ENCODE measurements at places on chromosomes 2 and 18.

DNA sequence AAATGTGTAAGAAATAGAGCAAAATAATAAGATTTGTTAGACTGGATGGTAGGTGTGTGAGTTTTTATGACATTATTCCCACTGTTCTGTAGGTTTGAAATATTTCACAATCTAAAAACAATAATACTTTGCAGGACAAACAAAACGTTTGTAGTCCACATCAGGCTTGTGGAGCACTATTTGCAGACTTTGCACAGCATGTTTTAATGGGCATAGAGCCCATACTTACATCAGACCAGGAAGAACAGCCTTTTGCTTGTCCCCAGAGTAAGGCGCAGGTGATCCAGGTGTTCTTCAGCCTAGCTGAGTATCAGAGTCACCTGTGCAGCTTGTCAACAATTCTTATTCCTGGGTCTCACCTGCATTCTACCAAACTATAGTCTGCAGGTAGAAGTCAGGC is 9.1 kb upstream of the STK39 start:
- DNase-seq: no peak

DNA sequence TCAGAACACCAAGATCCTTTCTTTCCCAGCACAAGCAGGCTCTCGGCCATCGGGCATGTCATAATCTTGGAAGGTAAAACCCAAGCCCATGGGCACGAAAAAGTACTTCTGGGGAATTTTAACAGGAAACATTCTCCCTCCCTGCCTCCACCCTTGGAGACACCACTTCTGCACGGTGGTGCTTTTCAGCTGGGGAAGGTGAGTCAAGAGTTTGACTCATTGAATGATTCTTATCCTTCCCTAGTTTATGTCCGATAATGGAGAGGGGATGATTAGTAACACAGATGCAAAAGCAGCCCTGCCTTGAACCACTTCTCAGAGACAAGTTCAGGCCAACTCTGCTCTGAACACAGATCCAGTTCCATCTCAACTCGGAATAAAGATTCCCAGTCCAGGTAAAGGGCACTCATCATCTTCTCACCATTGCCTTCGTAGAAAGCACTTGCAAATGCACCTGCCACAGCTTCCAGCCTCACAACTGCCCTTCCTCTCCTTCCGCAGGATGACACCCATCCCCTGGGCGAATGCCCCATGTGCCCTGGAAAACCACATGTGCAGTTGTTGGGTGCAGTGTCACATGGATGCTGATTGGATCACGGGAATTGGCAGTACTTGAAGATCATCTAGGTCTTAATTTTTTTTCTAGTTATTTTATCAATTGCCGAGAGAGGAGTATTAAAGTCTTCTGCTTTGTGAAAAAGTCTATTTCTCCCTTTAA is 136.2 kb downstream of the PXDN start:
- no peak for DNase-seq

GRCh38 chr2:172048508-172049503 is 36.5 kb upstream of the DLX1 start:
- no peak for DNase-seq

DNA sequence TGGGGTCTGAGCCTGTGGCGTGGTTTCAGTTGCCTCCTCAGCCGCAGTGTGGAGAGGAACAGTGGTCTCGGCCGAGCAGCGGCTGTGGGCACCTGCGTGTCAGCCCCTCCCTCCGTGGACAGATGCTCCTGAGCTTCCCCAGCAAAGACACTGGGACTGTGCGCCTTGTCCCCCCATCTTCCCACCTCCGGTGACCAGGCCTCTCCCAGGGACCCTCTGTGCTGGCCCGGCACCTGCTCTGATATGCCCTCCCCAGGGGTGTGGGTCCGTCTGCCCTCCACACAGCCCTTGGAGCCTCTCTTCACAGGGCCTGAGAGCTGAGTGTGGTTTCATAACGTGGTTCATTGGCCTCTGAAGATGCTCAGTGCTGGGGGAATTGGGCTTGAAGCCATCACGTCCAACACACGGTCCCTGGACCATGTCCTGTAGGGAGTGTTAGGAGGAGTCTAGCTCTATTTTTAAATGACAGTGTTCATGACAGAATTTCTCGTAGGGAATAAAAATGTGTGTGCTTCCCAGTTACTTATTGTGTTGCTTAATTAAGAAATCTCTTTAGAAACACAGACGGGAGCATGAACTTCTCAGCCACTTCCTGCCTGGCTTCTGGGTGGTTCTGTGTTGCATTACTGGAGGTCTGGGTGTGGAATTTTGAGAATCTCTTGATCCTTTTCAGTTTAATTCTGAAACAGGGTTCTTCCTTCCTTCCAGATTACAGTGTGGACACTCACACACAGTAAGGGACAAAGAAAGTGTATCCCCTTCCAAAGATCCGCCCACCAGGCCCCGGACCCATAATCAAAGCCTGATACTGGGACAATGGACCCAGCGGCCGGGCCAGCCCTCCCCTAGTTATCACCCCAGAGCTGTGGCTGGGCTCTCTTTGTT is 110.7 kb downstream of the NFATC1 start:
- DNase-seq: no peak

- DNase-seq: no peak
These were observed 1579.2 kb upstream of the PIK3C3 start for GRCh38 chr18:40375837-40376236.

GRCh38 chr2:234444893-234445292 is 52.0 kb downstream of the ARL4C start:
- DNase-seq: no peak

DNA sequence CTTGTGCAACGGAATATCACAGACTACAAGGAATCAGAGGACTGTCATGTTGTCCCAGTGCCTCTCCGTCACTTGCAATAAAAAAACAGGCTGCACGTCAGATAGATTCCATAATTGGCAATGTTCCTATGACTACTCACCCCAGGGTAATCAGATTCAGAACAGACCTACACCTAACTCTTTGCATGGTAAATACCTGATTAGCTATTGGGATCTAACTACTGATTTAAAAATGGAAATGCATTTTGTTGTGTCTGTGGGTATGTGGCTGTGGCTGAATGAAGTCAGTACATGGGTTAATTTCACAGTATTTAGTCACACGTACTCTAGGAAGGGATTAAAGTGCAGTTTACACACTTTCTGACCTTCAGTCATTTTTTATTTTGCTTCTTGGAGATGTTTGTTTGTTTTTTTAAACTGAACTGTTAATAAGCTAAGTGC is 91.7 kb downstream of the SCN3A start:
- DNase-seq: no peak

DNA sequence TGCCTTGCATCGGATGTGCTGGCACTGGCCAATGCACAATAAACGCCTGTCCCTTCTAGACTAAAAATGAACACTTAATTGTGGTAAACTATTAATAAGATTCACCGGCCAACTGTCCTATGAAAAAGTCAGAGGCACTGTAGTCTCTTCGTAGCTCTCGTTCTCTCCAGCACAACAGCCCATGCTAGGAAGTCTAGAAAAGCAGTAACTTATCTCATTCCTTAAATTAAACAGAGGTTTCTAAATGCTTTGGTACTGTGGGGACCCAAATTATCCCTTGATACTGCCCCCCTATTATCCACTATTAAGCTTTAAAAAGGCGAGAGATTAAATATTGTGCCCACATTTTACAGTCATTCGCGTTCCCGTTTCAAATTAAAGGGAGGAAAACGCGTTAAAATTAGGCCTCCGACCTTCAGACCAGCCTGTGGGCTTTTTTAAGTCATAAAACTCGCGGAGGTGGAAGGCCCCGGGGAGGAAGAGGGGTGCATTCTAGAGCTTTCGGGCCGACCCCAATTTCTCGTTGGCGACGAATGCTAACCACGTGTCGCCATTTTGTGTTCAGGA is 1.5 kb upstream of the PCBP1 start:
- DNase-seq: no peak

DNA sequence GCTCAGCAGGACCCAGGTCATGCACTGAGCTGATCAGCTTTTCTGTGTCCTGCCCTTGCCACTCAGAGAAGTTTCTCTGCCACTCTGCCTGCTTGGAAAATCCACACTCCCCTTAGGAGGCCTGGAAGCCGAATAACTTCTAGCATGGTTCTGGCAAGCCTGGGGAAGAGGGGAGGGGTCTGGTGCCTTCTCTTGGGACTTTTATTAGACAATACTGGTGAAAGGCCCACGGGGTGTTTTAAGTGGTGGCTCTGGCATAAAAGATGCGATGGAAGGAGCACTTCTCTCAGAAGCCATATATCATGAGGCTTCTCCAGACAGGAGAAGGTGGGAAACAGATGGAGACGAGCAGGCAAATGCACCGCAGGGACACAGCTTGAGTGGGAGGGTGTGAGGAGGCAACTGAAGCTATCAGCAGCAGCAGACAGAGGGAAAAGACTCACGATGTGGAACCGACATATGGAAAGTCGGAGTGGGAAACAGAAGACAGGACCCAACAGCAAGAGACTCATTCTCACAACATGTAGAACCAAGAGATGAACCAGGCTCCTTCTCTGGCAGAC is 141.8 kb upstream of the CTNNA2 start:
- DNase-seq: no peak

DNA sequence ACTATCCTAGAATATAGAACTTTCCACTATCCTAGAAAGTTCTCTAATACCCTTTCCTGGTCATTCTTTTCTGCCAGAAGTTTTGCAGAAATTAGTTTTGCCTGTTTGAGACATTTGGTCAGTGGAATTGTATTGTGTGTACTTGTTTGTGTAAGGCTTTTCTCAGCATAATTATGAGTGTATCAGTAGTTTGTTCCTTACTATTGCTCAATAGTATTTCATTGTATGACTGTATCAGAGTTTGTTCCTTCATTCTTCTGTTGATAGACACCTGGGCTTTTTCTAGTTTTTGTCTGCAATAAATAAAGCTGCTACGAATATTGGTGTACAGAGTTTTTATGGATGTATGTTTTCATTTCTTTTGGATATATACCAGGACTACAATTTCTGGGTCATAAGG is 27.2 kb downstream of the CCDC138 start:
- no peak for DNase-seq

DNA sequence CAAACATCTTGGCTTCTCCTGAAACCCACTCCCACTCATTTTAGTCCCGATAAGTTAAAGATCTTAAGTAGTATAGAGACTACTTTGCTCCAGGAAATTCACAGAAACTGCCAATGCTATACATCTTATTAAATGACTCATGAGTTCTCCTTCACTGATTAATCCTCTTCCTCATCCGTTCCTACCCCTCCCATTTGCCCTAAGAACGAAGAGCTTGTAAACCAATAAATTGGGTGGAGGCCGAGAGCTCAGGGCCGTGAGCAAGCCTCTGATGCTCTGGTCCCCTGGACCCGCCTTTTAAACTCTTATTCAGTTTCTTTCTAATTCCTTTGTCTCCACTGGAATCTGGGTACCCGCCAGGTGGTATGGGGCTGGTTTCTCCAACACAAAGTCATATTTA is 68.6 kb downstream of the METTL8 start:
- DNase-seq: no peak

DNA sequence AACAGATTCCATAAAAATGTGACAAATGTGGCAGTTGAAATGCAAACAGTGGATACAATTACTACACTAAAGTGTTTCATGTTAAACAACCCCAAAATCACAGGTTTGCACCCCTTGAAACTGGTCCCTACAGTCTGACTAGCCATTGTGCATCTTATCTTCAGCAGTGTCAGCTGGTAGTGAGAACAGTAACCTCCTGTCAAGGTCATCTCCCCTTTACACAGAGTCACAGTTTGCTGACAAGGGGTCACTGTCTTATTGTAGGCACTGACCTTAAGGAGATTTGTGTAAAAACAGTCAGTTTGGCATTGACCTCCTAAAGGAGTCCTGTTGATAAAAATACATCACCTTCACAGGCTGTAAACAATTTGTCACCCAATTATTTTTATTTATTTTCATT is 37.3 kb upstream of the TTC21B start:
- no peak for DNase-seq

- no peak for DNase-seq
These were observed 61.4 kb downstream of the LHCGR start for GRCh38 chr2:48694149-48694548.

GRCh38 chr18:76721207-76721996 is 101.0 kb upstream of the ZNF236 start:
- DNase-seq: no peak

- DNase-seq: no peak
These were observed 272.6 kb downstream of the NEDD4L start for GRCh38 chr18:58316396-58317342.

DNA sequence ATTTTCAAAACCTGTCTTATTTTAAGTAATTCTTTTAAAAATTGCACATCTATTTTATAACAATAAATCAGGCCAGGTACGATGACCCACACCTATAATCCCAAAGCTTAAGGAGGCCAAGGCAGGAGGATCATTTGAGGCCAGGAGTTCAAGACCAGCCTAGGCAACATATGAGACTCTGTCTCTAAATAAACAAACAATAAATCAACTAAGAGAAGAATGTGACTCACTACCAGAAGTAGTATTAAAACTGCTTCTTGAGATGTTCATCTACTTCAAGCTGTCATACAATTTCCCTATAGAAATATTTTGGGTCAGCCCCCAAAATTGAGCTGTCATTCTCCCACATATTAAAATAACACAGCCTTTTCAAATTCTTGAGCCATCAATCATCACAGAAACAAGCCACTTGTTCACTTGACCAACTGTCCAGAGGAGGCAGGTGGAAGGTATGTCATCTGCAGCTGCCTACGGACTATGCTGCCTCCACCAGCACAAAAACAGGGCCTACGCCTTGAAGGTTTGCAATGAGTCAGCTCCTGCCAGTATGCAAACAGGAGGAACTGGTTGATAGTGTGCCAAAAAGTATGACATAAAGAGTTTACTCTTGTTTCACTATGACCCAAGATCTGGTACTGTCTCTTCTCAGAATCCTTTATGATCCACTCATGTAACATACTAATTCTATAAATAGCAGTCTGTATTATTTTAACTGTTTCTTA is 33.6 kb downstream of the KIDINS220 start:
- peak; percentile 45 for DNase-seq

DNA sequence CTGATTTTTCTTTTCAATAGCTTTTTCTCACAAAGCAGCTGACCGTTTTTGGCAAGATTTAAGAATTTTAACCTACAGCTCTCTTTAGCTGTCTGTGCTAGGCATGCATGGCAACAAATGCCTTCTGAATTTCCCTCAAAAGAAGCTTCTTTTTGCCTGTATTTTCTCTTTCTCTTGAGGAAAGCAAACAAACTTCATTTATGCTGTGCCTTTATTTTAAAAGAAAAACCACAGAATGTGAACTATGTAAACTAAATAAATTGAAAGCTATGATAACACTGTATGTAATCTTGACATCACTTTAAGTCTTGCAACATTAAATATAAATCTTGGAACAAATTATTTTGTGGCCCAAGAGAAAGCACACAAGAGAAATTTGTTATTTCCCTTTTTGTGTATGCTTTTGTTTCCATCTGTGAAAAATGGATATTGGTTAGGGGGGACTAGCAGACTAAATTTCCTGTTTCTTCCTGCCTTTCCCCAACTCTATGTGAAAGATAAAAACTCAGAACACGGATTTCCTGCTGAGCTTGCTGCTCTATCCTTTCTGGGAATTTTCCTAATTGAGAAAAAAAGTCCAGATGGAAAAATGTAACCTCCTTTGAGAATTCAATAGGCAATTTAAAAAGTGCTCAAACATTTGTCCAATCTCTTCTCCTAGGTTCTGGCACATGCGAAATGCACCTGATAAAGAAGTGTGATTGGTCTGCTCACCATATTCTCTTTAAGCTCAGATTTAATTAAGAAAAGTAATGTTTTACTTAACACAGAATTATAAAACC is 20.9 kb upstream of the TFPI start:
- DNase-seq: no peak

All from NCI-H446 (cell line).